ENCODE measurements at places on chromosomes 5 and 9.

DNA sequence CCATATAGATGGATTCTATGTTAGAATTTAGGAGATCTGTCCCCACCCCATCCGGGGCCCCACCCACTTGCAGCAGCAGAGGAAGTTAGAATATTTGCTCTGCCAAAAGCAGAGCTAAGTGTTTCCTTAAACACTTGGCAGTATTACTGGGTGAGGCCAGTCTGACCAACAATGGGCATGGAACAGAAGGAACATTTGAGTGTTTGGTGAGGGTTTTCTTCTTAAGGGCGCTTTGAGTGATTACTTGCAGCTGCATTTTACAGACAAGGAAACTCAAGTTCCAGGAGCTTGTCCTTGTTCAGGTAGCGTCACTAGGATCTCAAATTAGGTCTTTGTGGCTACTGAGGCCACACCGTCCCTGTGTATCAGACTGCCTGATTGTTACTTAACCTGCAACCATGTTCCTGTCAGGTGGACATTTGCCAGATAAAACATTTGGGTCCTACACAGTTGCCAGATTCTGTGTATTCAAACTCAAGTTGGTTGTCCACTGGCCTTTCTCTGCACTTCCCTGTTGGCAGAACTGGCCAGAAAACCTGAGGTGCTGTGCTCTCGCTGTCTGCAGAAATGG is 59.3 kb downstream of the SLC46A2 start:
- DNase-seq: no peak

- DNase-seq: no peak
Observed at GRCh38 chr9:70852711-70853240, 268.6 kb downstream of the TRPM3 start.

DNA sequence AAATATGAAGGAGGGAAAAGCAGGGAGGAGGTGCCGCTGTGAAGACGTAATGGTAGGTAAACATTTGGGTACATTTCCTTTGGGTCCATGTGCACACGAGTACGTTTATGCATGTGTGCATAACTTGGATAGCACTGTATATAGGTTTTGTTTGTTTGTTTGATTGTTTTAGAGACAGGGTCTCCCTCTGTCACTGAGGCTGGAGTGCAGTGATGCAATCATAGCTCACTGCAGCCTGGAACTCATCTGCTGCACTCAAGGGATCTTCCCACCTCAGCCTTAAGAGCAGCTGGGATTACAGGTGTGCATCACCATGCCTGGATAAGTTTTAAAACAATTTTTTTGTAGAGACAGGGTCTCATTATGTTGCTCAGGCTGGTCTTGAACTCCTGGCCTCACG is 94.0 kb downstream of the THBS4 start:
- DNase-seq: no peak

- no peak for DNase-seq
Observed at GRCh38 chr9:14399756-14400657, 86.1 kb upstream of the NFIB start.

- no peak for DNase-seq
Observed at GRCh38 chr5:147346006-147346561, 111.3 kb downstream of the STK32A start.

DNA sequence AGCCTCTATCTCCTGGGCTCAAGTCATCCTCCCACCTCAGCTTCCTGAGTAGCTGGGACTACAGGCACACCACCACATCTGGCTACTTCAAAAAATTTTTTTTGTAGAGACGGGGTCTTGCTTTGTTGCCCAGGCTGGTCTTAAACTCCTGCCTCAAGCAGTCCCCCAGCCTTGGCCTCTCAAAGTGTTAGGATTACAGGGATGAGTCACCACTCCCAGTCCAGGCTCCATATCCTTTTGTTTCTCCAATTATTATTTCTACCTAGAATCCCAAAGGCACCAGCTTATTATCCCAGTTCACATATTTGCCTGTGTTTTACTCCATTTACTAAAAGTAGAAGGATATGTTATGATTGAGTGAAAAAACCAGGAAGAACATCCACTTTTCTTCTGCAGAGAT is 84.9 kb downstream of the TEK start:
- DNase-seq: no peak

DNA sequence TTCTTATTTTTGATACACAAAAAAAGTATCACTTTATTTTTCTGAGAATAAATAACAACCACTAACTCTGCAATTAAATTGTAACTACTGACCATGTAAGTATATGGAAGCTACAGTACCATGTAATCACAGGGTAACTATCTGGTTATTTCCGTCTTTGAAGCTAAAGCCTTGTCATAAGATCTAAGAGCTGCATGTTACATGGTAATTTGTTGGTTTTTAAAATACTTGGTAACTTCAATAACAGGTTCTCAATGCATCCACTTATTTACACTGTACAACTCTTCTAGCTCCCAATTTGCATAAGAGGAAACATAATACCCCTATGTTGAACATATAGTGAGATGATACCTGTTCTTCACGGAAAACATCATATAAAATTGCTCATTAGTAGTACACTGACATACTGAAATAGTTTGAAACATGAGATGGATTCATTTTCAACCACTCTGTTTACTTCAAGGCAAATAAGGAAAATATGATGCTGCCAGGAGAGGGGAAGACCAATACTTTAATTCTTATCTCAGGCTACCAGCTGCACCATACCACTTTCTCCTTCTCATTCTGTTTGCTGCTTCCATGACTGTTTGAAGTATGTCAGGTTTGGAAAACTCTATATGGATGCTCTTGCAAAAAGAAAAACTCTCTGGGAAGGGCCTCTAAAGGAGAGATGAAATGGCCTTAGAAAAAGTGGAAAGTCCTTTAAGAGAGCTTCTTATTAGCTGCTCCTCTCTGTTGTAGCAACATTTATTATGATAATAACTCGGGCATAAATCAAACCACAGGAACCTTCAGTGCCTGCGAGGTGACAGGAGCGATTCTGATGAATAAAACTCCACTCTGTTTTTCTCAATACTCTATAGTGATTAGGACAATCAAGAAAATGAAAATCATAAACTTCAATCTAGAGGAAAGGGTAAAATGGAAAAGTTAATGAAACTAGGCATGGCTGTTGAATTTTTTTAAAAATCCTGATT is 150.2 kb downstream of the KIAA0825 start:
- DNase-seq: no peak

DNA sequence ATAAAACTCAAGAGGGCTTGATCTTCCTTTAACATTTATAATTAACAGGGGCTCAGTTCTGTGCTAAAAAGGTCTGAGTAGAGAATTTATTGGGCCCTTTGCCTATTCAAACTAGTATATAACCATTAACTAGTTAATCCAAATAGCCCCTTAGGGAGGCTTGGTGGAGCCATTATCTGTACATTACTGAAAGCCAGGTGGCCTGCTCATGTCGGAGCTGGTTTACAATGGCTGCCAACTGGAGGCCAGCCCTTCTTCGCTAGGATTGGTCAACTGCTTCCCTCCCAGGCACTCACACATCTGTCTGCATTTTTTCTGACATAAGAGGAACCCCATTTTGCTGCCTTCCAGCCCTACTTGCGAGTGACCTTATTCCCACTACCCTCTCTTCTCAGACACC is 30.4 kb upstream of the NDFIP1 start:
- no peak for DNase-seq

DNA sequence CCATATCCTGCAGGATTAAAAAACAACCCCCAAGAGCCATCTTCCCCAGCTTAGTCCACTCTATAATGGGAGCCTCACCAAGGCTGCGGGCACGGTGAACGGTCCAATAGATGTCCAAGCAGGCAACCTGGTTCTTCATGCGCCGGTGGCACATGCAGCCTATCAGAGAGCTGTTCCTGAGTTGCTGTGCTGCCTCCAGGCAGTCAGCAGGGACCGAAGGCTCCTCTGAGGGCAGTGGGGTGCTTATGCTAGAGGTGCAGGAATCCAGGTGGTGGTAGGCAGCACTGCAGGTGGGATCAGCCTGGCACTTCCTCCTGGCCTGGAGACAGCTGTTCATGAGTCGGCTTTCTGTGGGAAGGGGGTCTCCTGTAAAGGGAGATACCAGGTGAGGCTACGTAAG is 10.2 kb downstream of the GFRA3 start:
- no peak for DNase-seq

- no peak for DNase-seq
Observed at GRCh38 chr5:110963495-110963894, 108.0 kb upstream of the TSLP start.

- no peak for DNase-seq
Observed at GRCh38 chr5:129664336-129664937, 83.5 kb upstream of the MINAR2 start.

DNA sequence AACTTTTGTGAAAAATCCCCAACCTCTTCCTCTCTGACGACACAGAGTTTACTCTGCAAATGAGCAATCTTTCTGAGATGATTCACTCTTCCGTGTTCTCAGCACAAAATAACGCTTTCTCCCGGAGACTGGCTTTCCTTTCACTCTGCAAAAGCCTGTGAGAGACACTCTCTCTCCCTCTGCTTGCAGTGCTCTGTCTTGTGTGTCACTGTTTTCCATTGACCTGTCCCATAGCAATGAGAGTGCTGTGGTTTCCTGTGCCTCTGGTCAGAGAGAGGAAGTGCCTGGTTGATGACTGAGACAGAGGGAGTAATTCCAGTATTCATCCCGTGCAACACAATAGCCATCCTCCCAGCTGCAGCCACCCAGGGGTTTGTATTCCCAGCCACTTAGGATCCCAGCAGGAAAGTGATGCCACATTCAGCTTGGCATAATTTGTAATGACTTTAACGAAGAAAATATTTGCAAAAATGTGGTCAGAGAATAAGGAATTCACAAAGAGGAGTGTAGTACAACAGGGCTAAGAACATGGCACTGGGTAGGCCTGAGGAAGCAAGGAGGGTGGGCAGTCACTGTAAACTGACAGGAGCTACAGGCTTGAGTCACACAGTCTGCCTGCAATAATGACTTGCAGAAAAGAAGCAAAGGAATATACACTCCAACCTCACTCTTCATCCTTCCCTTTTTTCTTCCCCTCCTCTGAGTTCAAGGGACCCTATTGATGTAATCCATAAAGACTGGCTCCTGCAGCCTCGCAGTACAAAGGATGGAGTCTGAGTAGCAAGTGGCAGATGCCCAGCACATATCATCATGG is 463.5 kb upstream of the RGMB start:
- no peak for DNase-seq

GRCh38 chr9:132801659-132802058 is 76.4 kb downstream of the AK8 start:
- DNase-seq: no peak

- DNase-seq: no peak
Observed at GRCh38 chr9:137273611-137274320, 3.8 kb upstream of the TOR4A start.

DNA sequence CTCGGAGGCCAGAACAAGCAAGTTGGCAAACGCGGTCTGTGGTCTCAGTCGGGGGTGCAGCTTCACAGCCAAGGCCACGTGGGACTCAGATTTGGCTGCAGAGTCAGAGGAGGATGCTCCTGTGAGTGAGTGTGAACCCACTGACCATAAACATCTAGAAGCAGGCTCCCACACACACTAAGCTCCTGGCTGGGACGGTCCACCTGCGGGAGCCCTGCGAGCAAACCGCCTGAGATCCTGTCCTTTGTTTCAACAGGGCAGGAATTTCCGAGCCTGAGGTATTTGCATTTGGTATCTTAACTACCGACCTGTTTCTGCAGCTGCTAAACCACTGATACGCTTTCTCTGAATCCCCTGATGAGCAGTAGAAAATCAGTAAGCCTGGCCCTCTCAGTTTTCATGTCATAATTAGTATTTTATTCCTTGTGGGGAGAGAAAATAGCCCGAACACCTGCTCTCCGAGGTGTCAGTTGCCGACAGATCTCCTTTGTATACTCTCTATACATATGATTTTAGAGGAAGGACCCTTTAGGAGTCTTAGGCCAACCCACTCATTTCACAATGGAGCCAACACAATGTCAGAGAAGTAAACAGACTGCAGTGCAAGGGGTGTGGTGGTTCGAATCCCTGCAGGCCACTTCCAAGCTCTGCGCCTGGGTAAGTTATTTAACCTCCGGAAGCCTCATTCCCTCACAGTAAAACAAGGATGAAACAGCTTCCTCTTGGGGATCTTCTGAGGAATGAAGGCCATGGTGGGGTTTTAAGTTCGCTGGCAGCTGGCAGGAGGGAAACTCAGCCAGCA is 40.9 kb upstream of the PWWP2A start:
- no peak for DNase-seq

- DNase-seq: no peak
Observed at GRCh38 chr9:92989561-92989960, 42.2 kb downstream of the FGD3 start.

DNA sequence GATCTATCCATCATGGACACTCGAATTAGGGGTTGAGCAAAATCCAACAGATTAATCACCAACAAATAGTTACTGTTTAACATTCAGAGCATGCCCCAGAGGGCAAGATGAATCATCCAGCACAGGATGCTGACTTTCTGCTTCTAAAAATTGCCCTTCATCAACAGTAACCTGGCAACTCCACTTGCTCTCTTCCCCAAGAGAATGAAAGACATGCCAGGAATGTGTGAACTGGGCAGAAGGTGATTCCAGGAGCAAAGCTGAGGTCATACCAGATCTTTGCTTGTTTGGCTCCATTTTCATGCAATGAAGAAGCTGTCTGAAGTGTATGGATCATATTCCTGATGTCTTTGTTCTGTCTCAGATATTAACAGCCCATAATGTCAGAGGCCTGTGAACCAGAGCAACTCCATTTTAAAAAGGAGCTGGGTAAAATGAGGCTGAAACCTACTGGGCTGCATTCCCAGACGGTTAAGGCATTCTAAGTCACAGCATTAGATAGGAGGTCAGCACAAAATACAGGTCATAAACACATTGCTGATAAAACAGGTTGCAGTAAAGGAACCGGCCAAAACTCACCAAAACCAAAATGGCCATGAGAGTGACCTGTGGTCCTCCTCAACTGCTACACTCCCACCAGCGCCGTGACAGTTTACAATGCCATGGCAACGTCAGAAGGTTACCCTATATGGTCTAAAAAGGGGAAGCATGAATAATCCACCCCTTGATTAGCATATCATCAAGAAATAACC is 2.5 kb upstream of the ZNF367 start:
- DNase-seq: no peak

- no peak for DNase-seq
Observed at GRCh38 chr9:128062846-128063831, 4.0 kb downstream of the NAIF1 start.

GRCh38 chr9:81370096-81370495 is 319.3 kb downstream of the TLE1 start:
- no peak for DNase-seq

GRCh38 chr9:113912816-113913215 is 36.7 kb downstream of the ZNF618 start:
- no peak for DNase-seq

GRCh38 chr9:84068872-84069271 is 88.3 kb downstream of the RMI1 start:
- DNase-seq: no peak

DNA sequence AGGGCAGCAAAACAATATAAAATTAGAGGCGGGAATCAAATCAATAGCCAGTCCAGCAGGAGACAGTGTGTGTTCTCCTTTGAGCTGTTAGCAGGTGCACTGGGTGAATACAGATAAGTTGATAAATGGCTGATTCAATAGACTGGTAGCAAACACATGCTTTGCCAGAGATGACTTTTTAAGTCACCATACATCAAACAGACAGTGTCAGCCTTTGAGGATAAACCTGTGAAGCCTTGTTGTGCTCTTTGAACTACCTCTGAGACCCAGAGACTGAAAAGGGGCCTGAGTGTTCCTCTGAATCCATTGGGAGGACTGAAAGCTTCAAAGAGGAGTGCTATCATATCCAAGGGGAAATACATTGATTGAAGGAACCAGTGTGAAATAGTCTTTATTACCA is 301.9 kb downstream of the RASEF start:
- no peak for DNase-seq

GRCh38 chr5:15719784-15720183 is 219.8 kb downstream of the FBXL7 start:
- DNase-seq: no peak

- no peak for DNase-seq
Observed at GRCh38 chr9:101566904-101567724, 27.7 kb downstream of the PPP3R2 start.
